ENCODE measurements at places on chromosomes 5 and 9. TPM values are rescaled to one million over a fixed set of nuclear protein-coding genes. Genes with fewer than 3 reads are reported as not detected.

The RASGRF2 gene
- 0.04 TPM for polyA plus RNA-seq

The CA9 gene
- polyA plus RNA-seq = 2.3 TPM

The KCTD16 gene
- polyA plus RNA-seq = 0.34 TPM

The BHMT gene
- not detected for polyA plus RNA-seq

The LHX6 gene
- not detected for polyA plus RNA-seq

The NSG2 gene
- not detected for polyA plus RNA-seq

The SLC36A3 gene
- not detected for polyA plus RNA-seq

The PPIC gene
- polyA plus RNA-seq = 244 TPM

The SNCAIP gene
- polyA plus RNA-seq = 1.5 TPM

The SPINK4 gene
- not detected for polyA plus RNA-seq

The IL4 gene
- polyA plus RNA-seq = 0.34 TPM

The NRG2 gene
- polyA plus RNA-seq = 0.05 TPM

The PCDHB9 gene
- 1.9 TPM for polyA plus RNA-seq

The PDZD2 gene
- polyA plus RNA-seq = 0.43 TPM

The MAP1B gene
- polyA plus RNA-seq = 261 TPM

The PCDHGB1 gene
- 0.16 TPM for polyA plus RNA-seq

The DIMT1 gene
- polyA plus RNA-seq = 65.0 TPM

The ARPC5L gene
- 75.0 TPM for polyA plus RNA-seq

The TSC1 gene
- 19.6 TPM for polyA plus RNA-seq

The SSBP2 gene
- 43.0 TPM for polyA plus RNA-seq

The RGS7BP gene
- polyA plus RNA-seq = not detected

The IRX4 gene
- not detected for polyA plus RNA-seq

The ZNF608 gene
- 1.4 TPM for polyA plus RNA-seq

The MYMK gene
- polyA plus RNA-seq = not detected

The OCLN gene
- 0.52 TPM for polyA plus RNA-seq

The PCDHA9 gene
- polyA plus RNA-seq = not detected

The INSL6 gene
- not detected for polyA plus RNA-seq

The IFNB1 gene
- polyA plus RNA-seq = not detected

The KIF20A gene
- polyA plus RNA-seq = 28.2 TPM

The CER1 gene
- polyA plus RNA-seq = not detected

The CDH9 gene
- not detected for polyA plus RNA-seq

The PDE6A gene
- polyA plus RNA-seq = not detected

The OR1J2 gene
- polyA plus RNA-seq = 0.20 TPM

The ANKRD34B gene
- polyA plus RNA-seq = not detected

The CCDC180 gene
- 0.22 TPM for polyA plus RNA-seq

The FOXD4L6 gene
- polyA plus RNA-seq = not detected

The LIX1 gene
- not detected for polyA plus RNA-seq

The CNTNAP3 gene
- polyA plus RNA-seq = not detected

The AK8 gene
- 0.89 TPM for polyA plus RNA-seq

The SLC1A1 gene
- 34.6 TPM for polyA plus RNA-seq

The SH3PXD2B gene
- polyA plus RNA-seq = 15.2 TPM

The CMBL gene
- polyA plus RNA-seq = 14.6 TPM

Data from GM23248 (cell line).